ENCODE measurements at places on chromosomes 13 and 19.

DNA sequence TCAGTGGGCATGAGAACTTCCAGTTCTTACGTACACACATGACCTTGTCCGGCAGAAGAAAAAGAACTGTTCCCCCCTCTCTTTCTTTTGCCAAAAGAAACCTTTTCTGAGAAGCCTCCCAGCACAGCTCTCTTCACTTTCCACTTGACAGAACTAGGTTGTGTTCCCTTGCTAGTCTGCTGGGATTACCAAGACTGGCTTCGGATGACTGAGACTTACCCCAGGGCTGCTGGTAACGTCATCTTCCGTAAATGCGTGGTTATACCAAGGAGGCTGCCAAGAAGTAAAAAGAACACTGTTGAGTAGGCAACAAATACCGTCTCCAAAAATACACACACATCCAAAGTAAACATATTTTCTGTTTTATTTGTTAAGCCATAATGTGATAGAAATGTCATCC, 908.2 kb downstream of the EFNB2 start:
- no peak for DNase-seq

GRCh38 chr19:13151605-13152355, 1.6 kb downstream of the IER2 start:
- DNase-seq, result peak; percentile 99

DNA sequence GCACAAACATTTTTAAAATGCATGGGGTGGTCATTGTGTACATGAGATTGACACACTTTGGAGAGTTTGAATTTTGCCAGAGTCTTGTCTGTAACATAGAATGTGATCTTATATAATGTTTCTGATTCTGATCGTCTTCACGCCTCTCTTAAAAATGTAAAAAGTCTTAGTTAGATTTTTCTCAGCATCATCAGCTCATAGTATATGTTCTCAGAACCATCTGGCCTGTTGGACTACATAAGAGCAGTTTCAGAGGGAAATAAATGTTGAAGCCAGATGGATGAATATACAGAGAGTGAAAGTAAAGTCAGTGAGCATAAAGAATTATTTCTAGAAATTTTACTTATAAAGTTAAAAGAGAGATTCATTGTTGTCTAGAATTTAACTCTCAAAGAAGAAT, 789.9 kb upstream of the MIR17HG start:
- DNase-seq, result no peak

GRCh38 chr13:95671597-95671996, 5.3 kb upstream of the DNAJC3 start:
- no peak for DNase-seq

GRCh38 chr19:4414800-4415321, 12.4 kb downstream of the CHAF1A start:
- no peak for DNase-seq

- DNase-seq, result no peak
Observed at GRCh38 chr13:25143706-25144105, 28.4 kb downstream of the AMER2 start.

DNA sequence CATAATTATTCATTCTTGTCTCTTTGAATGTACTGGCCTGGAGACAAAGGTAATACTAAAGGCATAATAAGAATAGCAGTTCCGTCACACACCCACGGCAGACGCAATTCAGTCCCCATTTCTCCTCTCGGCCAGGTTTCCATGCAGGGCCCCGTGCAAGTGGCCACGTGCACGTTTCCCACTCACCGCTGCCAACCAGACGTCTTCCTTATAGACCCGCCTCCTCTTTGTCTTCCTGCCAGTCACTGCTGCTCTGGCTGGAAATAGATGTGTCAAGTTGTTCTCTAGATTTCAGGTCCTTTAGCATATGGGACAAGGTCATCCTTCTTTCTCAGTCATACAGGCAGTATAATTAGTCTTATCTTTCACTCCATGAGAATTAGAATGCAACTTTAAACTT, 204.3 kb downstream of the SUCLA2 start:
- no peak for DNase-seq

DNA sequence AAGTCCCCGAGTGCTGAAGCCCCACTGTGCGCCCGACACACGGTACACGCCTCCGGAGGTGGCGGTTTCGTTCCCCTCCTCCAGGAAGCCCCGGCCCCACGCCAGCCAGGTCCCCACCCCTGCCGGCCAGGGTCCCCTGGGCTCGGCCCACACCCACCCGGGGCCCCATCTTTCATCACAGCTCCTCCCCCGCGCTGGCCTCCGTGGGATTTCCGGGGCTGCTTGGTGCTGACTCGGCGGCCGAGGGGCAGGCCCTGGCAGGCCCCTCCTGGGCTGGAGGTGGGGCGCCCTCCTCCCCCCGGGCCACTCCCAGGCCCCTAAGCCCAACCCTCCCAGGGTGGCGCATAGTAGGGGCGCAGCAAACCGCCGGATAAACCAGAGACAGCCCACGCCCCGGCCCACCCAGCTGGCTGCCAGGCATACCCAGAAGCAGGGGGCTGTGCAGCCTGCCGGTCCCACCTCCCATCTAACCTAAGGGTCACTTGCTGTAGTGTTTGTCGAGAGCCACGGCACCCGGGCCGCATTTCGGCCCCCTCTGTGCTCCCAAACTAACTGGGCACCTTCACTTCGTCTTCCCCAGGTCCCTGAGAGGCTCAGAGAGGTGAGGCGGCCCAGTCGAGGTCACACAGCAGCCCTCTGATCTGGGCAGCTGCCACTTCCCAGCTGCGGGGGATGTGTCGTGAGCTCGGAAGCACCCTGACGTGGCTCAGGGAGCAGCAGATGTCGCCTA, 6.6 kb downstream of the ZBTB7A start:
- no peak for DNase-seq

- no peak for DNase-seq
Observed at GRCh38 chr13:51093574-51093973, 17.5 kb downstream of the C13orf42 start.

GRCh38 chr13:113448885-113449692, 4.2 kb downstream of the ADPRHL1 start:
- peak; percentile 97 for DNase-seq

GRCh38 chr13:73544175-73544574, 485.4 kb downstream of the KLF5 start:
- no peak for DNase-seq

DNA sequence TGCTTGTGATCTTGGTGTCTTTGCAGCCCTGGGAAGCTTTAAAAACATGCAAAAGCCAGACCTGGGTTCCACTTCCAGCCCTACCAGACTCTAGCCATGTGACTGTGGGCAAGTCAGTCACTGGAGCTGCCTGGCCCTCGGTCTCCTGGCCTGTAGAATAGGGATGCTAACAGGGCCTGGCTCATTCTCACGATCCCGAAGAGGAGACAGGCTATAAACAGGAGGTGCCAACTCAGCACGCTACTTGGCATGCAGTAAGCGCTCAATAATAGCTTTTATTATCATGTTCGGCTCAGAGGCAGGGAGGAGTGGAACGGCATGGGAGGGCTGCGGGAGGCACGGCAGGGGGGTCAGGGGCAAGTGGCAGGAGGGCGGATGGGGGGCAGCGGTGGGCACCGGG, 1.7 kb downstream of the CTXN1 start:
- DNase-seq, result no peak

- DNase-seq, result no peak
Observed at GRCh38 chr13:98844021-98844420, 91.5 kb upstream of the SLC15A1 start.

DNA sequence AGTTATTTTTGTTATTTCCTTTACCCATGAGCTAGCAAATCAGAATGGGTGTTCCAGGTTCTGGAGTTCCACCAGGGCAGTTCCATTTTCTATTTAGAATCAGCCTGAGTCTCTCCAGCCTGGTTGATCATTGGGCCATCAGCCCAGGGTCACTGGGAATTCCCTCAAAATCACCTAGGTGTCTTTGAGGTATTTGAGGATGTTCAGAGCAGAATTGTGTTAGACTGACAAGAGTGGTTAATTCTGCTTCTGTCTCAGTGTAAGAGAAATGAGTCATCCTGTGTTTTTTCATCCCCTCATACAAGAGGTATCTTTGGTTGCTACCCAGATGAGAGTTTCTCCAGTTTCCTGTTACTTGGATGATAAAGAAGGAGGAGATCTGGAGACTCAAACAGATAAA, 11.7 kb downstream of the ZNF66 start:
- no peak for DNase-seq

DNA sequence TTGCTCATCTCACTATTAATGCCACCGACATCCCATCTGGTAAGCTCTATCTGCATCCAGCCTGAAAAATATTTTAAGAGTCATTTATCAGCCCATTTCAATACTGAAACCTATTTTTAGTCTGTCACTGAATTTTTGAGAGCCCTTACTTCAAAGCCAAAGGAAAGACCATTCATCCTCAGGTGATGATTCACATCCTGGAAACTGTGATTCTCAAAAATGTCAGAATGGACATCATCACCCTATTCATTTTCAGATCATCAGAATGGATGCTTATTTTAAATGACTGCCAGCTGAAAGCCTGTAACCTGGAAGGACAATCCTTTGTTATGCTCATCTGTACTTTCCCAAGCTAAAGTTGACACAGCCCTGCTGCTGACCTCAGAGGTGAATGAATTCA, 27.0 kb downstream of the TNFSF11 start:
- peak; percentile 7 for DNase-seq

GRCh38 chr13:106521095-106521799, 14.2 kb downstream of the EFNB2 start:
- peak; percentile 9 for DNase-seq

GRCh38 chr13:28286263-28286662, 147.9 kb downstream of the PAN3 start:
- no peak for DNase-seq

DNA sequence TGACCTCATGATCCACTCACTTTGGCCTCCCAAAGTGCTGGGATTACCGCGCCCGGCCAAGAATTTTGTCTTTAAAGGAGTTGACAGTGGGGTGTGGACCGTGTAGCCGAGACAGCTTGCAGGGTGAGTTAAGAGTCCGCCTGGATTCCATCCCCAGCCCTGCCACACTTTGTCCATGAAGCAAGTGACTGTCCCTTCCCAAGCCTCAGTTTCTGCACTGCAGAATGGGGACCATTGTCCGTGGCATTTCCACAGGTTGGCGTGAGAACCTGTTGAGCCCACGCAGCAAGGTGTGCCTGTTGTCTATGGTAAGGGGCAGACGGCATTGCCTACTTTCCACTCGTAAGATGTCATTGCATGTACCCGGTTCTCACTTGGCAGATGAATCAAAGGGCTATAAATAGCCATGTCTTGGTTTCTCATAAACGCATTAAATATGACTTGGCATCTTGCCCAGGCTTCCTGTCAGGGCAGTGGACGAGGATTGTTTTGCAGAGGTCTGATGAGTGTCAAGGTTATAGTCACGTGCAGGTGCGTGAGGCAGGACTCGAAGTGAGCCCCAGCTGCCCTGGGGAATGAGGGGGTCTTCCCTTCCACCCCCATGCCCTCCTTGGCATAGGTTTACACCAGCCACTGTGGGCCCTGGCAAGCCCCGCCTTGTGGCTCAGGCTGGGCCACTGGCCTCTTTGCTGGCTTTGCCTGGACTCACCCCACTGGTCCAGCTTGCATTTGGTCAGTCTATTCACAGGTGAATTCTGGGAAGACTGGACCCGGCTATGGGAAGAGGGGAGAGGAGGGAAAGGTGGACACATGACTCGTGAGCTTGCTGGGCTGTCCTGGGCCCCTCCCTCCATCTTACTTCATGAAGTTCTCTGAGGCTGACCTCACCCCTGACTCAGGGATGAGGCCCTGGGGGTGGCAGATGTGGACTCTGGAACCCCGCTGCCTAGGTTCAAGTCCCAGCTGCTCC, 14.6 kb downstream of the FAM187B start:
- DNase-seq, result peak; percentile 82

- DNase-seq, result no peak
Observed at GRCh38 chr13:106143930-106144709, 391.3 kb downstream of the EFNB2 start.

GRCh38 chr19:35247526-35248309, 1.1 kb upstream of the LSR start:
- peak; percentile 96 for DNase-seq

GRCh38 chr19:46644720-46645119, 8.7 kb upstream of the GNG8 start:
- no peak for DNase-seq

DNA sequence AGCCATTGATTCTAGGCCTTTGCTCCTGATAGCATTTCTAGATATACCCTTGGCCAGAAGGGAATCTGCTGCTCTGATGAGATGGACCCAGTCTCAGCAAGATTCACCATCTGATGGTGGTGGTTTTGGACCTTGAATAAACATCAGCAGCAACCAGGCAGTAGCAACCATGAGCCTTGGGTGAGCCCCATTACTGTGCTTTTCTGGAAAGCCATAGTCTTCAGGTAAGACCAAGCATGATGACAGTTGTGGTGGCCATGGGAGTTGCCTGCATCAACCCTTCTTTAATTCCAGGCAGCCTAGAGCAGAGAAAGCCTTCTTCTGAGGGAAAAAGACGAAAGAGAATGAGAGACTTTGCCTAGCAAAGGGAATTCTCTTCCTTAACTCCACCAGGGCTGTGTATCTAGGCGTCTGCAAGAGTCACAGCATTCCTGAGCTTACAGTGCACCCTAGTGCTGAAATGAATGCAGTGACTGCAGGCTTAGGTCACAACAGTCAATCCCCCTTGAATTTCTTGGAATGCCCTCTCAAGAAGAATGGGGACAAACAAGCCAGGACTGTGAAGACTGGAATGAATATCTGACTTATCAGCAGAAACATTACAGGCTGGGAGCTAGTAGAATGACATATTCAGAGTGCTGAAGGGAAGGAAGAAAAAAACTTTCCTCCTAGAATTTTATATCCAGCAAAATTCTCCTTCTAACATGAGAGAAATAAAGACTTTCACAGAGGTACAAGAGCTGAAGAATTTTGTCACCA, 942.4 kb upstream of the PCDH20 start:
- DNase-seq, result peak; percentile 33

DNA sequence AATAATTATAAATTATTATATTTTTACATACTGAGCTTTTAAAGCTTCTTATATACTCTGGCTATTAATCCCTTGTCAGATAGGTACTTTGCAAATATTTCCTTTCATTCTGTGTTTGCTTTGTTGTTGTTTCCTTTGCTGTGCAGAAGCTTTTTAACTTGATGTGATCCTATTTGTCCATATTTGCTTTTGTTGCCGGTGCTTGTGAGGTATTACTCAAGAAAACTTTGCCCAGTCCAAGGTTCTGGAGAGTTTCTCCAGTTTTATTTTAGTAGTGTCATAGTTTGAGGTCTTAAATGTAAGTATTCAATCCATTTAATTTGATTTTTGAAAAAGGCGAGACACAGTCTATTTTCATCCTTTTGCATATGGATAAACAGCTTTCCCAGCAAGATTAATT, 1319.9 kb upstream of the PRR20A start:
- no peak for DNase-seq

DNA sequence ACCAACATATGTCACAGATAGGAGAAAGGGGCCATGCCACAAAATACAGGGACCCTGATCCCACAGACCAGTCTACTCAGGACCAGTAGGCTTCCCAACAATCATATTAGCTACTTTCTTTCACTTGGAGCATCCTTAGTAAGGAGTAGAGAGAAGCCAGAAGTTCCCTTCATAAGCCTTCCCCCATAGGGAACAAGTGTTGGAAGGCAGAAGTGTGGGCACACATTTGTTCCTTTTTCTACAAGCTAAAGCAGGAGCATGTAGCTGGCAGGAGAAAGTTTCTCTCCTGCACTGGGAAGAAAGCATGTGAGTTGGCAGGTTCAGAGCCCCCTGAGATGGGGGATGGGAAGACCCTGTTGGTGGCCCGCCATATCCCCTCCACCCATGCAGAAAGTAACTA, 165.4 kb downstream of the KCTD12 start:
- DNase-seq, result no peak

- DNase-seq, result no peak
Observed at GRCh38 chr13:49062297-49062896, 86.7 kb downstream of the FNDC3A start.
